ENCODE measurements at places on chromosomes 1 and 21.

- DNase-seq, result no peak
Observed at GRCh38 chr21:16116069-16116468, 386.3 kb downstream of the USP25 start.

GRCh38 chr1:13733711-13734110 lies 33.7 kb downstream of the PRDM2 start:
- no peak for DNase-seq

DNA sequence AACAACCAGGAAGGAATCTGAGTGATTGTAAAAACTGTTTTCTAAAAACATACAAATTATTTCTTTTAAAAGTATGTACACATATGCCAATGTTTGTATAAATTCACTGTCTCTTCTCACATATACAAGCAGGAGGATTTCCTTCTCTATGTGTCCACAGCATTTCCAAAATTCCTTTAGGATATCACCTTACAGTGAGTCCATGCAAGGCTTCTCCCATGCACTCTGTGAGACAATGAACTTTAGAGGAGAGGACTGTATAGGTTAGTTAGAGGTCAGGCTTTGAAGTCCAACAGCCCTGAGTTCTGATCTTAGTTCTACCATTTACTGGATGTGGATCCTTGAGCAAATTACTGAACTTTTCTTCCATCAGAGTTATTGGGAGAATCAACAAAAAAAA lies 34.1 kb upstream of the USH2A start:
- no peak for DNase-seq

DNA sequence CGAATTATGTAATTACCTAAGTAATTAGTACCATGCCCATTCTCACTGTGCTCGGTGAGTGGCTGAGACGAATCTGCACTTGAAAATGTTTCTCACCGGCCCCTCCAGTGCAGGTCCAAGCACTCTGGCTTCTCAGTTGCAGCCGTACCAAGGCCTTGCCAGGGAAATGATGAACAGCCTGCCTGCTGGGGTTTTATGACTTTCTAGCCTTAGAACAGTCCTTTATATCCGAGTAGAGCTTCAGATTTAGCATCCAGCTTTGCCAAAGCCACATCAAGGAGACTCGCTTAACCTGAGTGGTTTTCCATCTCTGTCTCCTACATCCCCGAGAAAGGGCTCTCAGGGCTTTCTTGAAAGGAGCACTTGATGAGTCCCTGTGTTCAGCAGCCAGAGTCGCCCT lies 83.4 kb downstream of the GREM2 start:
- no peak for DNase-seq

- no peak for DNase-seq
Observed at GRCh38 chr1:9443913-9444445, 95.3 kb upstream of the SLC25A33 start.

DNA sequence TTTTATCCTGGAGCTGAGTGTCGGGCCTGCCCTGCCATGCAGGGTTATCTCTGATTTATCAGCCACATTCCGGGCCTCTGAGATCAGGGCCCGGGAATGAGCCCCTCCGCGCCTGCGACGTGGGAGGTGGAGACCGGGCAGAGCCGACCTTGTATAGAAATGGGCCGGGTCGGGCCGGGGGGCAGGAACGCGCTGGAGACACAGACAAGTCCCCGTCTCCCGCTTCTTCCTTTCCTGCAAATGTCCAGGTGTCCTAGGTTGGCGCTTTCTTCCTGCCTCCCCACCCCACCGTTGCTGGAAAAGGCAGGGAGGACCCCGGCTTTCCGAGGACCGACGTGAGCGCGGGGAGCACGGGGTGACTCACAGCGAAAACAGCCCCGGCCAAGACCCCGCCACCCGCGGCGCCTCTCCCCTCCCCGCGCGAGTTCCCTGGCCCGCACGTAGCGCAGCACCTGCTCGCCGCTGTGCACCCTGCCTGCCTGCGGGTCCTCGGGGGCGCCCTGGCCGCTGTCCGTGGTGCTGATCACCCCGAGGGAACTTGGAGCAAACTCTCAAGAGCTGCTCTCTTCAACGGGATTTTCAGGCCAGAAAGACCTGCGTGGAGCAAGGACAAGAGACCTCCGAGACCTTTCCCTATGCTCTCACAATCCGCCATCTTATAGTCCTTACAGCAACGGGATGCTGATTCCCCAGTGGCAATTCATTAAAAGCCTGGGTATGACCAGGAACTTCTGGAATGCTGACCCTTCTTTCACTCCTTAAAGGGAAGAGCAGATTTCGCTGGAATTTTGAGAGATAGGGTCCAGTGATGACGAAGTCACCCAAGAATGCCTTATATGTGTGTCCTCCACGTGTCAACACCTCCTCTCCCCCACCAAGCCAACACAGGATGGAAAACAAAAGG lies 475 bp upstream of the NPPB start:
- peak; percentile 57 for DNase-seq

DNA sequence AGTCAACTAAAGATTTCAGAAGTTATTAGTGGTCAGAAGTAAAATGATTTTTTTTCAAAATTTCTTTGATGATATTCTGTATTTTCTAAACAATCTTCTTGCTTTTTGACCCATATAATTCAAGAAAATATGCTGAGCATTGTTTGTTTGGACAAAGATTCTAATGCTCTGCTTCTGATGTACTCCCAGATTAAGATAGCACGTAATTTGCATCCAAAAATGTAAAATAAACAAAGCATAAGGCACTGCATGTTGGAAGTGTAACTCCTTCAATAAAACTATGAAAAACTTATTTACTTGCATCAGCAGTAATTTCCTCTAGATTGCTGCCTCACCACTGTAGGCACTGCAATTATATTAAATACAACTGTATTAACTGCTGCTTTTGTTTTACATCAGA lies 1054.1 kb downstream of the TTLL7 start:
- DNase-seq, result no peak

DNA sequence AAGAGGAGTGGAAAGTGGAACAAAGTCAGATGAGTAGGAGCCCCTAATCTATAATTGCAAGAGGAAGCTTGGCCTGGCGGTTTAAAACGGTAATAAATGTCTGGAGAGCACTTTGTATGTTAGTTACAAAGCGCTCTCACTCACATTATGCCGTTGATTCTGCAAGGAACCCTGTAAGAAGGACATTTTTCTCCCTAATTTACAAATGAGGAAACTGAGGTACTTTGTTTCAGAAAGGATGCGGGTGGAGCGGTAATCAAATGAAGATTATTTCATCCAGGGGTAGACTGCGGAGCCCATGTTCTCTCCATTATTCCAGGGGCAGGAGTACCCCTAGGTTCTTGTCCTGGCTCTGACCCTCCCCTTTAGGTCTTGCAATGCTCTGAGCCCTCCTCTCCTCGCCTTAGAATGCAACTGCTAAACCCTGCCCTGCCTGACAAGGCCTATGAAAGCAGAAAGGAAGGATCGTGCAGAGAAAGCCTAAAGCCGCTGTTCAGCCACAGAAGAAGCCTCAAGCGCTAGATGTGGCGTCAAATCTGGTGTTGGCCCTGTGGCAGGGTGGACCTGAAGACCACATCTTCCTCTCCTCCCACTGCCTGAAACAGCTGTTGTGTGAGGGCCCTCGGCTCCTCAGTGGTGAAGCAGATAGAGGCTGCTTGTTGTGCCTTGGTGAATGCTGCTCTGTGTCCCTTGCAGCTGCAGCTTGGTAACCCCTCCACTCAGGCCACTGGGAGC lies 588 bp upstream of the PACC1 start:
- DNase-seq, result no peak

DNA sequence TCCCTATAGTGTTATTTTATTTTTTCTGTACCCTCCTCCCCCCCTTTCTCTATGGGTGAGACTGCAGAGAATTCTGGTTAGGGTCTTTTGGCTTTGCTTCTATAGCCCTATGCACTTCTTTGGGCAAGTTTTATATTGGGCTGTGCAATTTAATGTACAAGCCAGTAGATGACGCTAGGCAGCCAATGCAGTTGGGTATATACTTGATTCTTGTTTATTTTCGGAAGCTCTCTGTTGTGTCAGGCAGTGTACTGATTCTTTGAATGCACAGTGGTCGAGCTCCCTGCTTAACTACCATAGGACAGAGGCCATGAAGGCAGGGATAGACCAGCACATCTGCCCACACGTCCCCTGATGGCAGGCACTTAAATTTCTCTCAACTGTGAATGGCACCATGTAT lies 34.1 kb upstream of the GPR52 start:
- no peak for DNase-seq

DNA sequence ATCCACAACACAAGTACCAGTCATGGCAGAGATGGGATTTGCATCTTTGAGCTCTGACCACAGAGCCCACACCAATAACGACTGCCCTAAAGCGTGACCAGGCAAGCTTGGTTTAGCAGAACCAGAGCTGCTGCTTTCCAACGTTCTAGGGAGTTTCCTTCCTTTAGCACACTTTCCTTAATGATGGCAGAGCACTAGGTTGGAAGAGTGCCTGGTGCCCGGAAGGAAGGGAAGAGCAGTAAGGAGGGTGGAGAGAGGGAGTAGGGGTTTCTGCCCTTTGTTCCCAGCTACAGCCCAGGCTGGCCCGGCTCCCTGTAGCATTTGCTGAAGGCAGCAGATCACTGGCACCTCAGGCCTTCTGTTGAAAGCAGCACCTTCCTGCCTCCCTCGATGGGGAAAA lies 6.1 kb upstream of the EVA1C start:
- DNase-seq, result no peak

DNA sequence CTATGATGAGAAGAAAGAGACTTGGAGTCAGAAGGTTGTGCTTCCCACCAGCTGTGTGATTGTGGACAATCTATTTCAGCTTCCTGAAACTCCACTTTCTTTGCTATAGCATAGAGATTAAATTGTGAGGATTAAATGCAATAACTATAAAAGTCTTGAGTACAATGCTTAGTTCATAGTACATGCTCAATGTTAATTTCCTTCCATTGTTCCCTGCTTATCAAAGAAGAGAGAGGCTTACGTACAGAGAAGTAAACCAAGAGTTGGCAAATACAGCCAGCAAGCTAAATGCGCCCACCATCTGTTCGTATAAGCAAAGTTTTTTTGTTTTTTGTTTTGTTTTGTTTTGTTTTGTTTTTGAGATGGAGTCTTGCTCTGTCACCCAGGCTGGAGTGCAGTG lies 317.9 kb upstream of the NFIA start:
- no peak for DNase-seq

DNA sequence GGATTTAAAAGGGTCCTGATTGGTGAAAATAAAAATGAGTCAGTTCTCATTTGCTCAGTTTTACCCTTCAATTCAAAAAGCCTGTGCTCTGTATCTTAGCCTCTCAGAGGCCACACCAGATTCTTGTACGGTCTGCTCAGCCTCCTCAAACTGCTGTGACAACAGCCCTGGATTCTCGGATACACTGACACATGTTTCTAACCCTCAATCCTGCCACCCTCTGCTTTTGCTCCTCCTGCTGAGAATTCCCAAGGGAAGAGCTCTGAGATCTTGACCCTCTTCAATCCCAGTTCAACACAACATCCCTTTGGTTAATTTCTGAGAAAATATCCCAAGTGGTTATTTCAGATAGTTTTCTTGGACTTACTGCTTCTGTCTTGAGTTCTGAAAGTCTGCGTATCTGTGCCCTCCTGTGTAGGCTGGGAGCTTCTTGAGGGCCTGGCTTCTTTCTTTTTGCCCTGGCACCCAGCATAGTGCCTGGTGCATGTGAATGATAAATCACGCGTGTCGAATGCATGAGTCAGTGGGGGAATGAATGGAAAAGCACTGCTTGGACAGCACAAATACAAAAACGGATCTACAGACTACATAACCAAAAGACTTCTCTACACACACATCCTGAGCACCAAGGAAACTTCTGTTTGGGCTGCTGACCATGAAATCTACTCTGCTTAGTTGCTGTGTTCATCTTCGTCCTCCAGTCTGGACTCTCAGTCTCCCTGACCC lies 24.5 kb downstream of the IRF2BP2 start:
- DNase-seq, result no peak

- DNase-seq, result no peak
Observed at GRCh38 chr21:37182222-37182621, 84.9 kb downstream of the VPS26C start.

- no peak for DNase-seq
Observed at GRCh38 chr1:200062143-200062542, 34.6 kb downstream of the NR5A2 start.

DNA sequence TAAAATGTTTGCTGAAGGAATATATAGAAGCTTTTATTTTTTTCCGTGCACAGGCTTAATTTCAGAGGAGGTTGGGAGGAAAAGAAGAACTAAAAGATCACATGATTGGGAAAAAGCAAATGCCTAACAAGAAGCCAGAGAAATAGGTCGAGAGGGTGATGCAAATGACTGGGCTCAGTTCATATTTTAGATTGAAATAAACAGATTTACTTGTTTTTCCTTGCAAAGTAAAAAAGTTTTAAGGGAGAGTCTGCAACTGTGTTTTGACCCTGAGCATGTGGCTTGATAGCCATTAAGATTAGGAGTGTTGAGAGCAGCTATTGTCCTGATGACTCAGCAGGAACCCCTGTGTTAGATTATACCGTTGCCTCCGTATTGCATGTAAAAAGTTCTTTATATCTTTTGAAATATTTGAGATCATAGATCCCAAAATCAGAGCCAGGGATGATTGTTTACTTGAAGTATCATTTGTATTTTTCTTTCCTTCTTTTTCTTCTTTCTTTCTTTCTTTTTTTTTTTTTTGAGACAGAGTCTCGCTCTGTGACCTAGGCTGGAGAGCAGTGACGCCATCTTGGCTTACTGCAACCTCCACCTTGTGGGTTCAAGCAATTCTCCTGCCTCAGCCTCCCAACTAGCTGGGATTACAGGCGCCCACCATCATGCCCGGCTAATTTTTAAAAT lies 20.2 kb downstream of the CLIC4 start:
- DNase-seq, result no peak

DNA sequence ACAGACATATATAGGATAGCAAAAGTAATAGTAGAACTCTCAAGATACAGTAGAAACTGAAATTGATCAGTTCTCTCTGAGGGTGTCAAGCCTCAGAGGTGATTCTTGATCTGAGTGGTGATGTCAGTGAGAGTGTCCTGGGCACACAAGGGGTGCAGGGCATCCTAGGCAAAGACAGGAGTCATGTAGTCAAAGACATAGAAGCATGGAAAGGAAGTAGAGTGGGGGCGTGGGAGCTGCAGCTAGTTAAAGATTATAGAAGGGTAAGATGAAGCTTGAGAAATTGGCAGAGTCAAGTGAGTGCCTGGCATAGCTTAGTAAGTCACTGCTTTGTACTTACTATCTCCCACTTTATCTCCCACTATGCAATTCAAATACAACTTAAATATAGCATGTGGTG lies 22.8 kb downstream of the CDC7 start:
- DNase-seq, result no peak

- DNase-seq, result no peak
Observed at GRCh38 chr1:224541901-224542630, 74.1 kb upstream of the CNIH3 start.

- no peak for DNase-seq
Observed at GRCh38 chr1:197178998-197179397, 32.5 kb upstream of the ASPM start.

DNA sequence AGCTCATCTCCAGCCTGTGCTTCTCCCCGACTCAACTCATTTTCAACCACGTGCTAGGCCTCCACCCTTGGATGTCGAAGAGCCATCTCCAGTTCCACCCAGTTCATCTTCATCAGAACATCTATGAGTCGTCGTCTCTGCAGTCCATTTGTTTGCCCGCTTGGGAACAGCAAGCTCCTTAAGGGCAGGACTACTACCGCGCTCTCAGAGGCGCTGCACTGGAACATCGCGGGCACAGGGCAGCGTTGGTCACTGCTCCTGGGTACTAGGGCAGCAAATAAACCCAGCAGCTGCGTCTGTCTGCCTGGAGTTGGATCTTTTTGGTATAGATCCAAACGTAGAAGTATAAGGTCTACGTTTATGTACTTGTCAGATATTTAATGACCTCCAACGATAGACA lies 478 bp upstream of the PRDM2 start:
- DNase-seq, result no peak

Data from central memory CD4-positive, alpha-beta T cell (primary cell).